ENCODE measurements at places on chromosomes 3 and 15.

- DNase-seq, result no peak
Measured at GRCh38 chr15:51218299-51218938, 120.0 kb downstream of the CYP19A1 start.

- no peak for DNase-seq
Measured at GRCh38 chr3:33250712-33251111, 26.5 kb upstream of the FBXL2 start.

DNA sequence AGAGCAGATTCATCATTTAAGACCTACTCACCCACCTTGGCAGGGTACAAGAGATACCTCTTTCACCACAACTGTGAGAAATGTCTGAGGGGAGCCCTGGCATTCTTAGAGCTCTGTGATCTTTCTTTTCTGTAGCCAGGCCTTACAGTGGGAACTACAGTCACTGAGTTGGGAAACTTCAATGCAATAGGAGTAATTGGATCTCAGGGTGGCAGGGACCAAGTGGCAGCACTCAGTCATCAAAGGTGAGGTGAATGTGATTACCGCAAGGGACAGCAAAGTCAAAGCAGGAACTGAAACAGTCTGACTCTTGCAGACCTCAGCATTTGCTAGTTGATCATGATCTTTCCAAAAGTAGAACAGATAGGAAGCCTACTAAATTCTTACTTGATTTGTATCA is 7.2 kb upstream of the MCF2L2 start:
- no peak for DNase-seq

- no peak for DNase-seq
Measured at GRCh38 chr3:16464511-16465148, 48.9 kb downstream of the RFTN1 start.

DNA sequence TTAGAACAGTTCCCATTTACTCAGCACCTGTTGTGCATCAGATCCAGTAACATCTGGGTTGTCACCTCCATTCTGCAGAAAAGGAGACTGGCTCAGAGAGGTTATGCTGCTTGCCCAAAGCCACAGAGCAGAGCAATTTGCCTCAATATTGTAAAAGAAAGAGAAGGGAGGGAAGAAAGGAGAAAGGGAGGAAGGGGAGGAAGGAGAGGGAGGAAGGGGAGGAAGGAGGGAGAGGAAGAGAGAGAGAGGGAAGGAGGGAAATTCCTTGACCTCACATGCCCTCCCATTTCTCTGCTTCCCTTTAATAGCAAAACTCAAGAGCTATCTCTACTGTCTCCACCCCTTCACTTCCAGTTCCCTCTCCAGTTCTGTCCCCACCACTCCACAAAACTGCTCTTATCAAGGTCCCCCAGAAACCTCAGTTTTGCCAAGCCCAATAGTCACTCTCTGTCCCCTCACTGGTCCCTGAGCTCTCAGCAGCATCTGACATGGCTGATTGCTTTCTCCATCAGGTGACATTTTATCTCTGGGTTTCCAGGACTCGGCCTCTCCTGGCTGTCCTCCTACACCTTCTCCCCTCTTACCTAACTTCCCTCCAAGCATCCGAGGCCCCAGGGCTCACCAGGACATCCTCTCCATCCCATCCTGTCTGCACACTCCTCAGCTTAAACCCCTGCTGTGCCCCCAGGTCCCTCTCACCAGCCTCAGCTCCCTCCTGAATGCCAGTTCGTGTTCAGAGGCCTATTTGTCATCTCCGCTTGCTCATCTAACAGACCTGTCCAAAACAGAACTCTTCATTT is 104.7 kb upstream of the LINGO1 start:
- DNase-seq, result no peak

DNA sequence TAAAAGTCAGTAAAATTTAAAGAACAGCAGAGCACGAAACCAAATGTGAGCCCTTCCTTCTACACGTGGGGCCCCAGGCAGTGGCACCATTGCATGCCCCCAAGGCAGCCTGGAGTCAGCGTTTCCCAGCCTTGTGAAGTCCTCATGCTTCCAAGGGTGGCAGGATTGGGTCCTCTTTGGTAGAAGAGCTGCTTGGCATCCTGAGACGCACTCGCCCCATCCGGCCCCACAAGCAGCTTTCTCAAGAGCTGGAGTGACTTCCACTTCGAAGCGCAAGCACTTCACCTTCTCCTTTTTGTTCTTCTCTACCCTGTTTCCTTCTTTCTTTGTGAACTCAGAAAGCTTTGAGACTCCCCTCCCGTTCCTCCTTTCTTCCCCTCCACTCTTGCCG is 34.7 kb downstream of the ZNF710 start:
- no peak for DNase-seq

DNA sequence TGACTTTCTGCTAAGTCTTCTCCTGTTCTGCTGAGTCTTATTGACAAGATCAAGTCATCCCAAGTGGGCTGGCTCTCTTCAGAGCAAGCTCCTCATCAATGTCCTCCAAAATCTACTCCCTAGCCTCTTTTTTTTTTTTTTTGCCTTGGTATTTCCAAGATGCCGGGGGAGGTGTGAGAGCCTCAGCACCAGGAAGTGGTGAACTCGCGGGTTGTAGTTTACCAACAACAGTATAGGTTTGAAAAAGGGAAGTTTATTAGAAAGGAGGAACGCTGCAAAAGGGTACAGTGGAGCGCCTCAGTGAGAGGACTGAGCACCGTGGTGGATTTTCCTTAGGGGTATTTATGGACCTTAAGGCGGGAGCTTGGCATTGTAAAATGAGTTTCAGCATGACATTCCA is 94.3 kb upstream of the SGO1 start:
- DNase-seq, result no peak

- DNase-seq, result no peak
Measured at GRCh38 chr3:13636186-13636585, 87.3 kb downstream of the FBLN2 start.

DNA sequence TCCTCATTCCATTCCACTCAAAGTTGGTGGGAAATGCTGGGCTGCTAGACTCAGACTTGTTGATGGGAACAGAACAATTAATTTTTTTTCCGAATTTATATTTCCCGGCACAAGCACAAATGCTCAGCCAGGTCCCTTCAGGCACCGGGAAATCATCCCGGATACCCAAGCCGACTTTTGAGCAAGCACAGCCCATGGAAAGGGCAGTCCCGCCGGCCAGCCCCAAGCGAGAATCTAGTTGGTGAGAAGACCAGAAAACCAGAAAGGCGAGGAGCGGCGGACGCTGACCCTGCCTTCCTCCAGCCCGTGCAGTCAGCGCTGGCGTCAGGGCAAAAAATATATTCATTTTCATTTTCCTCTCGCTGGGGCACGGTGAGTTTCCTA is 763 bp upstream of the ZIC4 start:
- no peak for DNase-seq
